ENCODE measurements at places on chromosomes 12 and 14. TPM values are rescaled to one million over a fixed set of nuclear protein-coding genes. Genes with fewer than 3 reads are reported as not detected.

- no peak for DNase-seq
Observed at GRCh38 chr14:67514203-67514607, 18.9 kb upstream of the PLEKHH1 start.

DNA sequence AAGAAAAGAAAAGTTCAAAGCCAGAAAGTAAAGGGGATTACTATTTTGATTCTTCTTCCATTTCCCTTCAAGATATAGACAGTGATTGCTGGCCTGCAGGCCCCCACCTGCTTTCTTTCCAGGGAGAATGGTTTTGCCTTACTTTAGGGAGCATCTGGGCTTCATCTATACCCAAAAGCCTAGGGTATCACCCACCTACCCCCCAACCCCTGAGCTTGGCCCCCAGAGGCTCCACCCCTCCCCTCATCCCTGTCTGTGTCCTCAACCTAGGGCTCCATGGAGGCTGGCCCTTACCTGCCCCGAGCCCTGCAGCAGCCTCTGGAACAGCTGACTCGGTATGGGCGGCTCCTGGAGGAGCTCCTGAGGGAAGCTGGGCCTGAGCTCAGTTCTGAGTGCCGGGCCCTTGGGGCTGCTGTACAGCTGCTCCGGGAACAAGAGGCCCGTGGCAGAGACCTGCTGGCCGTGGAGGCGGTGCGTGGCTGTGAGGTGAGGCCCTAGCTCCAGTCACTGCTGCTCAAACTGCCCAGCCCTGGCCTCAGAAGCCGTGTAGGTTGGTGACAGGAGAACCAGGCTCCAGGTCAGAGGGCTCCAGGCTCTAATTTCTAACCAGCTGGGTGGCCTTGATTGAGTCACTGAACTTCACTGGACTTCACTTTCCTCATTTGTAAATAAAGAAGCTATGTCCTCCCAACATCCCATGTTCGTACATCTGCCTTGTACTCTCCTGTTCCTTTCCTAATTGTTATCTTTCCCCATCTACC, 13.6 kb downstream of the ARHGEF40 start:
- no peak for DNase-seq

GRCh38 chr14:103118018-103118662, 5.1 kb upstream of the TNFAIP2 start:
- peak; percentile 55 for DNase-seq

DNA sequence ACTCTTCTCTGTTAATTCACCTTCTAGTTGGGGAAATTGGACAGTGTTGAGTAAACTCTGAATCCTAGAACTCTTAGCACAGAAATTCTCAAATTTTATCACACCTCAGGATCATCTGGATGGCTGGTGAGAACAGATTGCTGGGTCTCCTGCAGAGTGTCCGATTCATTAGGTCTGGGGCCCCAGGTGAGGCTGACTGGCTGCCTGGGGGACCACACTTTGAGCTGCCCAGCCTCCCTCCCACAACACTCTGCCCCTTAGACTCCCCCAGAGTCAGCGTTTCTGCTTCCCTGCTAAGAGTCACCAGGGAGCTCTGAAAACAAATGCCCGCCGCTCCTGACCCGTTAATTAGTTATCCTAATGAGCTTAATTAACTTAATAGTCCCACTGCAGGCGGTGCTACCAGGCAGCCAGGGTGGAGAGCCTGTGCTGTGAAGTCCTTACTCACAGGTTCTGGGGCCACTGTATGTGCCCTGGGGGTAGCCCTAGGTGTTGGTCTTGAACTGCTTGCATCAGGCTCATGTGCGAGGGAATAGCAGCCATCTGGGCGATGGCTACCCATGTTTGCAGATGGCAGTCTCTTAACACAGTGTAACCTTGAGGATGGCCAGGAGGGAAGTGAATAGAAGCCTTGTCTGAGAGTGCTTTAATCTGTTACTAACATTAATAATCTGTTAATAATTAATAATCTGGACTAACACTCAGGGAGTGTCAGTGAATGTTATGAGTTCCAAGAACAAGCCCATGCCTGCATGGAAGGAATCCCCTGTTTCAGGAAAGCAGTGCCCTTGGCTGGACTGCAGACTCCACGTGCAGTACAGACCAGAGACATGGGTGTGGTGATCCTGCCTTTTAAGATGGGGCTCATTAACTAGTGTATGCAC, 35.6 kb downstream of the AACS start:
- DNase-seq = no peak

DNA sequence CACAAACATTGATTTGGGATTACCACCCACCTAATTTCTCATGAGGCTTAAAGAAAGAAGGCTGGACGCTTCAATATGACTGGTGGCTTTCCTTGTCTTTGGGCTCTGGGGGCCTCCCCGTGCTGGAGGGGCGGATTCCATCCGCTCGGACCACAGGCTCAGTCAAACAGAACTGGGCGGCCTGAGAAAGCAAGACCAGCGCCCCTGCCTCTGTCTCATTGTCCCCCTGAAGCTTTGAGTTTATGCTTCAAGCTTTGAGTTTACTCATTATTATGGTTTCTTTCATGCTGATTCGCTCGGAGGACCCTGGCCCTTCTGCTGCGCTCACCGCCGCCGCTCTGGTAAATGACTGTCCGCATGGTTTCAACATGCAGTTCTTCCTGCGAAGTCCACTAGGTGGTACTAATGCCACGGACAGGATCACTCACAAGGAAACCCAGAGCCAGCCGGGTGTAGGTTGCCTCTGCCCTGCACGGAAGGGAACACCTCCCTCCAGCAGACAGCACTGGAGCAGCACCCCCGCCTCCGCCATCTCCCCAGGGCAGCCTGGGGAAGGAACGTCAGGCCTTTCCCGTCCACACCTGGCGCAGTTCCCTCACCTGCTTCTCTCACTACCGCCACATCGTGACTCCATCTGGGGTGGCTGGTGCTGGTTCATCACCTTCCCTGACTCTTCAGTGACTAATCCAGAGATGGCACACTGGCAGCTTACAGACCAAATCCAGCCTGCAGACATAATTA, 13.2 kb upstream of the TIGAR start:
- peak; percentile 94 for DNase-seq

DNA sequence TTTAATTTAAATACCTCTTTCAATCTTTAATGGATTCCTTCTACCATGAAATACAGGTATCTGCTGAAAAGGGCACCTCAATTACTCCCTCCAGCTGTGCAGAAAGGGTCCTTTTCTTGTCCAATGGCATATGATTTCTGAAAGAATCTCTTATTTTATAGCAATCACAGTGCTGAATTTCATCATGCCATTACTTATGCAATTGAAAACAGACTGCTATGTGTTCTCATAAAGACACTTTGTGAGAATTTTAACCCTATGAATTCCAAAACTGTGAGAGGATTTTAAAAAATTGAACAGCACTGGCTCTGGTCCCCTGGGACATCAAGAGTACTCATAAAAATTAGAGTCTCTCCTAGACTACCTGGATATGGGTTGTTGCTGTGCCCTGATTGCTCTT, 45.9 kb upstream of the CNOT2 start:
- DNase-seq = no peak

- DNase-seq = no peak
Observed at GRCh38 chr12:126481688-126482087, 1416.5 kb downstream of the AACS start.

DNA sequence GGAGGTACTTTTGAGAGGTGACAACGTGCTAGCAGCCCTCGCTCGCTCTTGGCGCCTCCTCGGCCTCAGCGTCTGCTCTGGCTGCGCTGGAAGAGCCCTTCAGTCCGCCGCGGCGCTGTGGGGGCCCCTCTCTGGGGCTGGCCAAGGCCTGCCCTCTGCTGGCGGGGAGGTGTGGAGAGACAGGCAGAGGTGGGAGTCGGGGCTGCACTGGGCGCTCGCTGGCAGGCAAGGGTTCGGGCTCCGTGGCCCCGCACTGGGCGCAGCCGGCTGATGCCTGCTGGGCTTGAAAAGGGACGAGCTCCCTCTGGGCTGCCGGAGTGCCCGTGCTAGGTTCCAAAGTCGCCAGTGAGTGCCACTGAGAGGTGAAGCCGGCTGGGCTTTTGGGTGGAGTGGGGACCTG, 580.0 kb downstream of the DIO2 start:
- peak; percentile 59 for DNase-seq

IL26 gene
- not detected for polyA plus RNA-seq

EML1 gene
- polyA plus RNA-seq = 7.9 TPM

Measured in kidney (tissue), 22 donors.